ENCODE measurements at places on chromosomes 13 and 19.

DNA sequence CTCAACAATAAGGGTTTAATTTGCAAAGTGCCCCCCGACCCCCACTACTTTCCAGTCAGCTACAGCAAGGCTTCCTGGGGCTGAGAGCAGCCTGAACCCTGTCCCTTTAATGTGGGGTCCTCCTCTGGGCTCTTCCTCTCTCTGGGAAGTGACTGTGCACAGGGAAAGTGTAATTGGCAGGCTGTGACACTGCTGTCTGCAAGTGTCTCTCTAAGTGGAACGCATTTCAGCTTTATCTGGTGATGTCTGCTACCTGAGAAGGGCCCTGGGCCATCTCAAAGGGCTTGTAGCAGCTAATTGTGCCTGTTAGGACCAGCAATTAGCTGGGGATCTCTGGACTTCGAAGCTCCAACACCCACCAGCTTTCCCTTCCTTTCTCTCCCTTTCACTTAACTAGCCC, 406.6 kb downstream of the TSHZ3 start:
- no peak for DNase-seq

DNA sequence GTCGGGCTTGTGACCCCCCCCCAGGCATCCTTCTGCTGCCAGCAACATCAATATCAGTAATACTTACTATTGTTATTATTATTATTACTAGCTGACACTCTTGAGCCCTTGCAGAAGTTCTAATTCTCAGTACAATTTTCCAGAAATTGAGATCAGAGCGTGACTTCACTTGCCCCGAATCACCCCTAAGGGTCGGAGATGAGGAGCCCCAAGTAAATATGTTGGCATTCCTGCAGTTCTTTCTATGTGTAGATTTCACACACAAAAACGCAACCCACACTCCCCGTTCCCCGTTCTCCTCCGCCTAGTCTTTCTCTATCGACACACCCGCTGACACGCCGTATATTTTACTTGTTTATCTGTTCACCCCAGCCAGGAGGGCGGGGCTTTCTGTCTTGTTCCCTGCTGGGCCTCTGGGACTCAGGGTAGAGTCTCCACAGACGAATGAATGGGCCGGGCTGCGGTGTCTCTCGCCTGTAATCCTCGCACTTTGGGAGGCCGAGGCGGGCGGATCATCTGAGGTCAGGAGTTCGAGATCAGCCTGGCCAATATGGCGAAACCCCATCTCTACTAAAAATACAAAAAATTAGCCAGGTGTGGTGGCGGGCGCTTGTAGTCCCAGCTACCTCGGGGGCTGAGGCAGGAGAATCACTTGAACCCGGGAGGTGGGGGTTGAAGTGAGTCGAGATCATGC, 14.7 kb downstream of the TLE5 start:
- peak; percentile 42 for DNase-seq

GRCh38 chr13:28819046-28819730, 951 bp upstream of the MTUS2 start:
- DNase-seq, result no peak

- no peak for DNase-seq
Measured at GRCh38 chr13:66273011-66273410, 957.1 kb downstream of the PCDH9 start.

GRCh38 chr13:110536006-110536693, 25.4 kb downstream of the RAB20 start:
- no peak for DNase-seq

- no peak for DNase-seq
Measured at GRCh38 chr19:10751109-10751953, 33.5 kb downstream of the DNM2 start.

- no peak for DNase-seq
Measured at GRCh38 chr13:107665926-107666458, 549.3 kb downstream of the LIG4 start.

DNA sequence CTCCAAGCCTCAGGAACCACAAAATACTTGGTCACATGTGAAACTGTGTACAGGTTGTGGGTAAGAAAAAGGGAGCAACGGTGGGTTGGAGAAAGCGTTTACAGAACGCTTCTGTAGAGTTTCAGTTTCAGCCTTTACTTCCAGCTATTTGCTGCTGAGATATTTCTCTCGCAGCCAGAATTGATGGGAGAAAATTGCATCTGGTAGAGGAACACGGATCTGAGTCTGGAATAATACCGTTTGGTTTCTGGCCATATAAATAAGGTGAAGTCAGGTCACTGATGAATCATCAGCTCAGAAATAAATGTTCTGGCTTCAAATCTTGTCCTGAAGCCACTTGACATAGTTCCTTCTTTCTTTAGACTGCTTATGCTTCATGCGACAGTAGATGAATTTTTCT, 20.3 kb upstream of the RFC3 start:
- no peak for DNase-seq

DNA sequence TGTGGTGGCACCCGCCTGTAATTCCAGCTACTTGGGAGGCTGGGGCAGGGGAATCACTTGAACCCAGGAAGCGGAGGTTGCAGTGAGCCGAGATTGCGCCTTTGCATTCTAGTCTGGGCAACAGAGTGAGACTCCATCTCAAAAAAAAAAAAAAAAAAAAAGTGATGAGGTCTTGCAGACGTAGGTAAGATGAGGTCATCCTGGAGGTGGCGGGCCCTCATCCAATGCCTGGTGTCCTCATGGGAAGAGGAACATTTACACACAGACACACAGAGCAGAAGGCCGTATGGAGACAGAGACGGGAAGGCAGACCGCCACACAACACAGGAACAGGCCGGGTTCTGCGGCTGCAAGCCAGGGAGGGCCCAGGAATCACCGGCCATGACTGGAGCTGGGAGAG, 4.4 kb downstream of the CACTIN start:
- DNase-seq, result no peak

- no peak for DNase-seq
Measured at GRCh38 chr19:12899891-12900518, 9.0 kb downstream of the GCDH start.

DNA sequence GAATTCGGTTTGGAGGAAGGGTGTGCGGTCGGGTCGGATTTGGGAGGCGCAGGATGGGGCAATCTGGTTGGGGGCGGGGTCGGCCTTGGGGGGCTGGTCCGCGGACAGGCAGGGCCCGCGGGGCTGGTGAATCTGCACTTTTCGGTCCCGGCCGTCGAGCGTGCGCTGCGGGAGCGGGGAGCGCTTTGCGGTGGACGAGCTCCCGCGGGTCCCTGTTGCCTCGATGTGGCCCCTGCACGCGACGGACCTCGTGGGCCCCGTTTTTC, 11.9 kb downstream of the PEAK3 start:
- DNase-seq, result no peak
